ELR (cell line): ENCODE measurements at places on chromosomes 12 and 14.

- DNase-seq: no peak
Observed at GRCh38 chr14:105283899-105284298, 16.9 kb downstream of the BRF1 start.

GRCh38 chr14:74239848-74240793, 872 bp downstream of the VSX2 start:
- no peak for DNase-seq

- DNase-seq: no peak
Observed at GRCh38 chr14:33150666-33151428, 212.2 kb downstream of the NPAS3 start.

- DNase-seq: peak; percentile 97
Observed at GRCh38 chr14:101962503-101962874, 1.9 kb upstream of the DYNC1H1 start.

DNA sequence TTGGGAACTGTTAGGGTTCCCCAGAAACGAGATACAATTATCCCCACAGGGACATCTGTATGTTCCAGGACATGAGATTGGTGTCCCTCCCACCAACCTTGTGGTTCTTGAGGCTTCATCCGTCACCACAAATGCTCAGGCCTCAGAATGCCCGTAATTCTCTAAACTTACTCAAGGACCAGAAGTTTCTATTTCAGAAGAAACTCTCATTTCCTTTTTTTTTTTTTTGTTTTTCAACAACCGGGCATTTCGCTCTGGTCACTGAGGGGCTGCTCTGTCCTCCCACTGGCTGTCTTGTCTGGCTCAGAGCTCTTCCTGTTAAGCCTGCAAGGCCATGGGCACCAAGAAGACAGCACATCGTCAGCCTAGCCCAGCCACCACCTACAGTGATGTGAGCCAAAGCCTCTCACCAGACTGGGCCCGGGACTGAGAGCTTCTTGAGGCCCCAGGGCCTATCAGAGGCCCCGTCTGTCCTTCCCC, 36.2 kb downstream of the VDR start:
- DNase-seq: no peak

DNA sequence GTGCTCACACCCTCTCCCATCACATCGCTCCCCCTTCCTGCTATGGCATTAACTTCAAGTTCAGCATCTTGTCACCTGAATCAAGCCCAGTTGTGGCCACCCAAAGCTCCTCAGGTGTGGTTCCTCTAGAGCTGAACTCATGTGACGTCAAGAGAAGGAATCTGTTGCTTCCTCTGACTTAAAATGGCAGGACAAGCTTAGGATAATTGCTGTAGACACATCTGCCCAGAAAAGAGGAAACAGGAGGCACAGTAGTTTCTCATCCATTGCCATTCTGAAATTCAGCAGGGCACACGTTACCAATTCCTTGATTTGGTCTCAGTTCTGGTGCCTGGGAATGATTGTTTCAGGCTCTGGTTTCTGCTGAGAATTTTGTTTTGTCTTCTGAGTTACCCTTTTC, 52.1 kb downstream of the RCOR1 start:
- DNase-seq: no peak

DNA sequence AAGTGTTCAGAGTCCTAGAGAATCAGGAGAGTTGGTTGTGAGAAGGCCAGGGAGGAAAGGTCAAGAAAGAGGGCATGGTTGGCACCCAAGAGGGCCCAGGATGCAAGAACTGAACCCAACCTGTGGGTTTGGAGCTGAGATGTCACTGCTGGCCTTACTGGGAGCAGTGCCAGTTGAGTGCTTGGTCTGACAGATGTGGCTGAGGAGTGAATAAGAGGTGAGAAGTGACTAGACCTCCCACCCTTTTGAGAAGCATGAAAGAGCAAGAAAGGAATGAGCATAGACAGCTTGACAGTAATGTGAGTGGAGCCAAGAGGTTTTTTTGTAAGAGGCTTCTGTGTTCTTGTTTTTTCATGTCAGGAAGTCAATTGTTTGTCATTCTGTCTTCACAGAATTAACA, 95.3 kb downstream of the FGD4 start:
- no peak for DNase-seq

GRCh38 chr12:132660996-132661395, 26.1 kb downstream of the POLE start:
- no peak for DNase-seq

GRCh38 chr12:11689591-11690186, 40.2 kb downstream of the ETV6 start:
- no peak for DNase-seq

GRCh38 chr14:48417715-48418500, 742.5 kb upstream of the MDGA2 start:
- DNase-seq: no peak

DNA sequence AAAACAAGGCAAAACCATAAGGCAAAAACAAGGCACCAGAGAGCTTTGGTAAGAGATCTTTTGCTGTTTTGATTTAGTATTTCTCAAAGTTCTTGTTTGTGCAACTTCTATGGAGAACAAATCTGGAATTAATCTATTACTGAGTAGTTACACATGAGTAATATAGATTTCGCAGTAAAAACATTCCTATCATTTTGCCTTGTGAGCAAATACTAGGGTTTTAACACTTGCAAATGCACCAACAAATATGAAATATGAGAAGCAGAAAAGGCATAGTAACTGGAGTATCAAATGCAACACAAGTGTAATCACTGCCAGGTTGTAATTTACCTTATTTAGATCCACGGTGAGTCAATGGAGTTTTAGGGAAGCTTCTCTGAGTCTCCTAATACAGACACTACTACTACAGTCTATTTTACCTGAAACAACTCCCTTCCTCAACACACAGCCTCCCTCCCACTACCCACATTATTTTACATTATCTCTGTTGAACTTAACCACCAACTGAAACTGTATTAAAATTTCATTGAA, 324.1 kb downstream of the FLRT2 start:
- no peak for DNase-seq

GRCh38 chr12:68477261-68477772, 133.4 kb upstream of the RAP1B start:
- no peak for DNase-seq

GRCh38 chr14:105436891-105437722, 17.5 kb downstream of the MTA1 start:
- no peak for DNase-seq

GRCh38 chr12:76308866-76309265, 39.3 kb downstream of the BBS10 start:
- DNase-seq: no peak

DNA sequence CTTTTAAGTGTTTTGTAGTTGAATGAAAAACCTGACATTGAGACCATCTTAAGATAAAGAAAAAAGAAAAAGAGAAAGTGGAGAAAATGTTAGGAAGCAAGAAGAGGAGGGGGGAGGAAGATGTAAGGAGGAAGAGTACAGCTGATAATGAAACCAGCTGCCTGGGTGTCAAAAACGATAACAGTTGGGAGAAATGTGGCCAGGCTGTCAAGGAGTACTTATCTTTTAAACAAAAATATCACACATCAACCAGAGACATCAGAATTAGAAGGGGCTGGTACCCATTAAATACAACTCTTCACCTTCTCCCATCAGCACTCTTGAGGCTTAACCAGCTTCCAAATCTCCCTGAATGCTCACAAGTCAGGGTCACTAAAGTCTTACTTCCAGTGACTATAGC, 4.5 kb downstream of the SLC11A2 start:
- no peak for DNase-seq

GRCh38 chr14:69637503-69638031, 26.2 kb downstream of the SUSD6 start:
- DNase-seq: no peak

DNA sequence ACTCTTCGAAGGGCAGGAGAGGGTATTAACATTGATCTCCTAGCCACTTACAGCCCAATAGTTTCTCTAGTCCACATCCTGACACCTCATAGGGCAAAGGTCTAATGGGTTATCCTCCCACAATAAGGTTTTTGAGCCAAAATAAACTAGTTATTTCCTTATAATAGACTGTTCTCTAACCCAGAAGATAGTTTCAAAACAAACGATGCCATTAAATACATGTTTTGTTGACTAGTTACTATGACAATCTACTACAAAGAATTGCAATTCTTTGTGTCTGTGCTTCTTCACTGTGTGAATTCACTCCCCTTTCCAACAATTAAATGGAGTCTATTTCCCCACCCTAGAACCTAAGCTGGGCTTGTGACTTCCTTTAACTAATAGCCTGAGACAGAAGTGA, 6.4 kb upstream of the ACTR10 start:
- DNase-seq: no peak

DNA sequence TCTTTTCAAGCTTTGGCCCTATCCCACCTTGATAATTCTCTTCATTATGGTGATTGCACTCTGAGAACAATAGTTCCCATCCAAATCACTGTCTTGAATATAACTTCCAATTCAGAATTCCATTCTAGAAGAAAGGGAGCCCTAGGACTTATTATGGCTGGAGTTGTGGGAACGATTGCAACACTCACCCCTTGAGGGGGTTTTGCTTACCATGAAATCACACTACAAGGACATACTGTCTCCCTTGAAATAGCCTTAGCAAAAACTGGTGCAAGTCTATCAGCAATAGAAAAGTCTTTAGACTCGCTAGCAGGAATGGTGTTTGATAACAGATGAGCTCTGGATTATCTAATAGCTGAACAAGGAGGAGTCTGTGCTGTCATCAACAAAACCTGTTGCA, 31.4 kb upstream of the OXA1L start:
- DNase-seq: no peak

DNA sequence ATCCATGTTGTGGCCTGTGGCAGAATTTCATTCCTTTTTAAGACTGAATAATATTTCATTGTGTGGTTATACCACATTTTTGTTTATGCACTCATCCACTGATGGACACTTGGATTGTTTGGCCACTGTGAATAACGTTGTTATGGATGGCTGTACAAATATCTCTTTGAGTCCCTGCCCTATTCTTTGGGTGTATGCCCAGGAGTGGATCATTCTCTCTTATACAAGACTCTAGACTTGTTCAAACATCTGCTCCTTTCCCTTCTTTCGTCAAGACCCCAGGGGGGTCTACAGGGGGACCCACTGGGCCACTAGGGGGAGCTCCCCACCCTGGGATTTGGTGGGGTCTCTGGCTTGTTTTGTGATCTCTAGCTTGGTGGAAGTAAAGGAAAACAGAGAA, 77.4 kb downstream of the FBXL14 start:
- peak; percentile 86 for DNase-seq

- no peak for DNase-seq
Observed at GRCh38 chr14:97065305-97066067, 268.3 kb downstream of the VRK1 start.

DNA sequence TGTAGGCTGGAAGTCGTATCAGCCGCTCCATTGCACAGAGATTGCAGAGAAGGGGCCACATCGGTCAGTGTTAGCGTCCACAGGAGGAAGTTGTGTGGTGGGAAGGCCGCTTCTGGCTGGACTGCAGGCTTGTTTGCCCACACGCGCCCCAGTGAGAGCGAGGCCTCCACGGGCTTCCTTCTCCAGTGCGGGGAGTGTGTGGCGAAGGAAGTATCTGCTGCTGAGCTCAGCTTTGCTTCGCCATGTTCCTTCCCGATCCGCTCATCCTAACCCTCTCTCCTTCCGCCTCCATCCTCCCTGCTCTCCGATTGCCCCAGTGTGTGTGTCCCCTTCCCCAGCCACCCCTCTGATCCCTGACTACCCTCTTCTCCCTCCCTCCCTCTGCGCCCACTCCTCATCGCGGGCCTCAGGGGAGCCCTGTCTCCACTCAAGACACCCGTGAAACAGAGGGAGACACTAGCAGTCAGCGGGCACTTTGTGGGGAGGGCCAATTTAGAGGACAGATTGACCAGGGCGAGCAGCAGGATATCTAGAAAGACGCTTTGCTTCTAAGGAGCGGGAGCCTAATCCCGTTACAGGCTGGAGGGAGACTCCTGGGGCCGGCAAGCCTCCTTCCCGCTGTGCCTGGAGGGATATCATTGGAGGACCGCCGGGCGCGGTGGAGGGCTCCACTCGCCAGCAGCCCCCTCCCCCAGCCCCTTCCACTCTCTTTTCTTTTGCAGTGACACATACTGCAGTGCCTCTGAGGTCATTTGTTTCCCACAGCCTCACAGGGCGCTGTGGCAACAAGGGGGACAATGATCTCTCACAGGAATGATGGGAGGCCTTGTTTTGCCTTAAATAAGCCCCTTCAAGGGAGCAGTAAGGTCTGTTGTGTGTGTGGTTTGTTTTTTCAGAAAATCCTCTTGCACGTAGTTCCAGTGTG, 428.8 kb downstream of the ZFP36L1 start:
- DNase-seq: peak; percentile 28

DNA sequence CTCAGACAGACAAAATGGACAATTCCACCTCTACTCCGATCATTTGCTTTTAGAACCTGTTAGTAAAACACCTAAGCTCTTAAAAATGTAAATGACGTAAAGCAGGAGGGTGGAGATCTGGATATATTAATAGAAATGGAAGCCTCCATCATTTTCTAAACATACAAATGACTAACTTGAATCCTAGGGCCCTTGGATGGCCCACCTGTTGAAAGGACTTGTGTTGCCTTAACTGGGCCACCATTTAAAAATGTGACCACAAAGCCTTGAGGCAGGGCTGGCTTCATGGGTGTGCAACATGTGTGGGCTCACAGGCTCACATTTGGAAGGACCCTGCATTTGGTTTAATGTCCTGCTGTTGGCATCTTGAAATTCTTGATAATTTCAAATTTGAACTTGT, 131.5 kb upstream of the PRMT8 start:
- DNase-seq: no peak

DNA sequence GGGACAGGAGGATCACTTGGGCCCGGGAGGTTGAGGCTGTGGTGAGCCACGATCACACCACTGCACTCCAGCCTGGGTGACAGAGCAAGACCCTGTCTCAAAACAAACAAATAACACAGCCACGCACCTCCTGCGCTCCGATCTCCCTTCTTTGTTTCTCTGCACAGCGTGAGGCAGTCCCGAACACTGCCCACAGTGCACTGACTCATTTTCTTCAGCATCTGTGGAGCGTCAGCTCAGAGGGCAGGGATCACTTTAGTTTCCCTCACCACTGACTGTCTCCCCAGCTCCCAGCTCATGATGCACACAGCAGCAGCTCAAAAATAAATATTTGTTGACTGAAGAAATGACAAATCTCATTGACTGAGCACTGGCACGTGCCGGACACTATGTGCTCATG, 883 bp upstream of the MYL2 start:
- peak; percentile 87 for DNase-seq

DNA sequence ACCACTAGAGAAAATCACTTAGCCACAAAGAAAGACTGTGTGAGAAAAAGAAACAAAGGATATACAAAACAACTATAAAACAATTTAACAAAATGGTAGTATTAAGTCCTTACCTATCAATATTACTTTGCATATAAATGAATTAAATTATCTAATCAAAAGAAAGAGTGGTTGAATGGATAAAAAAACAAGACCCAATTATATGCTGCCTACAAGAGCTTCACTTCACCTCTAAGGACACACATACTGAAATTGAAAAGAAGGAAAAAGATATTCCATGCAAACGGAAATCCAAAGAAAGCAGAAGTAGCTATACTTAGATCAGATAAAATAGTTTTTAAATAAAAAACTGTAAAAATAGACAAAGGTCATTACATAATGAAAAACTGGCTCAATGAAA, 134.9 kb upstream of the CCDC196 start:
- DNase-seq: no peak

GRCh38 chr12:105562199-105562971, 231.9 kb downstream of the C12orf75 start:
- DNase-seq: peak; percentile 44

- no peak for DNase-seq
Observed at GRCh38 chr14:105282098-105282725, 18.6 kb downstream of the BRF1 start.

GRCh38 chr12:4011597-4011996, 138.4 kb upstream of the PARP11 start:
- peak; percentile 36 for DNase-seq
